GM04504 (cell line): ENCODE measurements at places on chromosomes 3 and 15.
A peak's percentile ranks its signal among the peaks of the same experiment; 100 is the strongest.

DNA sequence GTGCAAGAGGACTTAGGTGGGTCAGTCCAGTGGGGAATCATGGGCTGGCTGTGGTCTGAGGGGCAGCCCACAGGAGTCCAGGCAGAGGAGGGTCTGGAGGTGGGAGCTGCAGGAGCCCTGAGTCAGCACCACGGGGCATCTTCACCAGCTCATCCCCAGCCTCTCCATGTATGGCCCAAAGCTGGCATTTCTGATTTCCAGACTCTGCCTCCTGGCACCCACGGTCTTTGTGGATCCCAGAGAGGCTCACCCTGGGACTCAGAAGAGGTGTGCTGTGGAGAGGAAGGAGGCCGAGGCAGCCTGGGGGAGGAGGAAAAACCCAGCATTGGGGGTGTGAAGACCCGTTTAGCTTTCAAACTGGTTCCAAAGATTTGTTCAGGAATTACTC, 64.5 kb upstream of the KLF13 start:
- no peak for DNase-seq

GRCh38 chr3:163821841-163822240, 1256.5 kb downstream of the SI start:
- no peak for DNase-seq

GRCh38 chr3:130480736-130481135, 36.2 kb upstream of the COL6A6 start:
- peak; percentile 9 for DNase-seq

- no peak for DNase-seq
These were observed 617.2 kb upstream of the UBE2E2 start for GRCh38 chr3:22585911-22586310.

- no peak for DNase-seq
These were observed 7.0 kb downstream of the GABRA5 start for GRCh38 chr15:26873846-26874245.

- no peak for DNase-seq
These were observed 20.4 kb downstream of the TMOD3 start for GRCh38 chr15:51849860-51850259.

- no peak for DNase-seq
These were observed 1.3 kb downstream of the NGLY1 start for GRCh38 chr3:25781758-25782594.

DNA sequence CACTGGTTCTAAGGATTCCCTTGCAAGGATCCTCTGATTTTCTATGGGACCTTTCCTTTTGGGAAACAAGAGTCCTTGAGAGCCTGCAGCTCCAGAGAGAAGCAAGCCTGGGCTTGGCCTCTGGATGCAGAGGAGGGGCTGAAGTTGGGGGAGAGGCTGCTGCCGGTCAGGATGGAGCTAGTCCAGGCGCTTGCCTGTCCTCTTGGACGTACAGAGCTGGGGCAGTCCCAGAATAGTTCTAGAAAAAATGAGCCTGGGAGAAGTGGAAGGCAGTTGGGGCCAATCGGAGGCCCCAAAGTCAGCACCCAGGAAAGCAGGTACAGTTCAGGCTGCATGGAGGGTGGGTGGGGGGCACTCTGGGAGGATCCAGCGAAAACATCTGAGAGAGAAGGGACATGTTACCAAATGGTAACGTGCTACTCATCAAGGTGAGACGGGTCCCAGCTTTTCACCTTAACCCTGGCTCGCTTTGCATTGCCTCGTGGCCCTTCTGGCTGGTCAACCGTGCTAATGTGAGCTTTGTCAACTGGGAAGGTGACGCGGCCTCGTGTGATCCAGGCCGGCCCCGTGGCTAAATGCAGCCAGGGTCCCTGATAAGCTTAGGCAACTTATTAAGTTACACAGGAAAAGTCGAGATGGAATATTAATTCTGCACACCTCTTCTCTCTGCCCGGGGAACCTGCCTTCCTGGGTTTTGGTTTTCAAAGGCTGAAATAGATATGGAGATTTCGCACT, 38.7 kb upstream of the MAGEF1 start:
- DNase-seq = no peak

- no peak for DNase-seq
These were observed 58.7 kb downstream of the WNT7A start for GRCh38 chr3:13821126-13821525.

DNA sequence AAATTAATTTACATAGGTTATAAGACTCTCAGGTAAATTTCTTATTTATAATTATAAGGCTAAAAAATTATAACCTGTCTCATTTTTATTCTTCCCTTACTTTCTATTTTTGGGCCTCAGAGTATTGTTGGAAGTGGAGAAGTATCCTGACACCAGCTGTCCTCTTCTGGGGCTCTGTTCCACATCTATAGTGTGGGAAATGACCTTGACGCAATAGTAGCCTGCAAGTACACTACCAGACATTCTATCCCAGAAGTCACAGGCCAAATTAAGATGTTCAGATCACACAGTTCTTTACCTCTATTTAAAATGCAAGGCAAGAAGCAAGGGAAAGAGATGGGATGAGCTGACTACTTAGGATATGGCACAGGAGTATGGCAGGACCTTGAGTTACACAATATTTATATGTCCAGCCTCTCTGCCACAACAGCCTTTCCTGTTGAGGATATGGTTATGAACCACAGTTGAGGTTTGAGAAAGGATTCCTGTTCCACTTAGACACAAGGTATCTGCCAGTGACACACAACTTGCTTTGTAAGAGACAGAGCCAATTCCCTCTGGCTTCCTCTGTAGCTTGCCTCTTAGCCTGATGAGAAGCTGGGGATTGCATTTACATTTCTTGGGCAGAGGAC, 158.0 kb upstream of the IL12A start:
- DNase-seq = no peak

DNA sequence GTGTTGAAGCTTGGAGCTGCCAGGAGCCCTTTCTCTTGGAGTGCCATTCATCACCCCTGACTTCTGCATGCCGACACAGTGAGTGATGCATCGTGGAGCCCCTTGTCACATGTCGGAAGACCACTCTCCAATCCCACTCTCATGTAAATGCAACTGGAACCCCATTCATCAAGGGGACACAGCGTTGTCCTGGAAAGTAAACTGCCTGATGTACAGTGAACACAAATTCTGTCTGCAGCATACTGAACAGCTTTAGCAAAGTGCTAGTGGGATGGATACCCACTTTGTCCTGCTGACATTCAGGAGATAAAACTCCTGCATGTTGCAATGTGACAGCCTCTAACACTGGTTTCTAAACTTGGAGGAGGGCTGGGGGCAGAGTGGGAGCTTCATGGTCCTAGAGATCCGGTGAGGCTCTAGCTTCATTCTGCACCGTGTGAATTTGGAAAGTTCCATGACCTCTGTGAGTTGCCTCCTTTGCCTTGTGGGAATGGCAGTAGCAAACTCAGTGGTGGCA, 194.8 kb downstream of the CLSTN2 start:
- DNase-seq = no peak

- DNase-seq = no peak
These were observed 176.8 kb upstream of the EPHA3 start for GRCh38 chr3:88930611-88931010.

GRCh38 chr15:52717924-52718323, 38.7 kb upstream of the ATOSA start:
- no peak for DNase-seq
